Glomerular endothelial cell (primary cell): ENCODE measurements at places on chromosomes 12 and 14.
A peak's percentile ranks its signal among the peaks of the same experiment; 100 is the strongest.

- DNase-seq = no peak
Measured at GRCh38 chr12:113744802-113745395, 221.2 kb downstream of the RBM19 start.

DNA sequence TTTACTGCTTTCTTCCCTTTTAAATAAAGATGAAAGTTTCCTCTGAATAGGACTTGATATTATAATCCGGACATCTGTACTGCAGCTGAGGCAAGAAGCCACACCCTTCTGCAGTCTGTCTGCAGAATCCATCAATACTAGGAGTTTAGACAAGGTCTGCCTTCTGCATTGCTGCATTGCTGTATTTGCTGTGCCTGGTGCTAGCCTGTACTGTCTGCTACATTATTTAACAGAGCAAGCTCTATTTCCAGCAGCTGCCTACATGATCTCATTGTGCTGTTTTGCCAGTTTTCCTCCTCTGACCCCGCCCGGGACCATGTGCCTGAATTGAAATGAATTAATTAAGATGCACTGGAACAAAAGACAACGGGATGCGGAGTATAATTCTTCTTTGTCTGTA is 1.7 kb downstream of the TUBA1A start:
- no peak for DNase-seq

GRCh38 chr12:43370263-43370662 is 181.7 kb downstream of the ADAMTS20 start:
- no peak for DNase-seq

GRCh38 chr14:53622447-53622846 is 334.2 kb downstream of the BMP4 start:
- no peak for DNase-seq

DNA sequence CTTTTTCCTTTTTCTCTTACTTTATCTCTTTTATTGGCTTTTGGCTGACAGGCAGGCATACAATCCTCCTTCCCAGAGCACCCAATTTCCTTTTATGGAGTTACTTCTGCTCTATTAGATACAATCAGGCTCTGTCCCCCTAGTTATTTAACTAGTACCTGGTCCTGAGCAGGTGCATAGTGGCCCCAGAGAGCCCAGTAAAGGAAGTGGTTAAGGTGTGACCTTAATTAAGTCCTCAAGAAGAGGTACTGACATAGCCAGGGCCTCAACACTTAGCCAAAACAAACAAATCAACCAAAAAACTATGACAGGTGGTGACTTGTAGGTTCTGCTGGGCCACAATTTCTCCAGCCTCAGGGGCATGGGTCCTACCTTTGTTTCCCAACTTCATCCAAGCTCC is 82.9 kb downstream of the CCDC60 start:
- DNase-seq = no peak

DNA sequence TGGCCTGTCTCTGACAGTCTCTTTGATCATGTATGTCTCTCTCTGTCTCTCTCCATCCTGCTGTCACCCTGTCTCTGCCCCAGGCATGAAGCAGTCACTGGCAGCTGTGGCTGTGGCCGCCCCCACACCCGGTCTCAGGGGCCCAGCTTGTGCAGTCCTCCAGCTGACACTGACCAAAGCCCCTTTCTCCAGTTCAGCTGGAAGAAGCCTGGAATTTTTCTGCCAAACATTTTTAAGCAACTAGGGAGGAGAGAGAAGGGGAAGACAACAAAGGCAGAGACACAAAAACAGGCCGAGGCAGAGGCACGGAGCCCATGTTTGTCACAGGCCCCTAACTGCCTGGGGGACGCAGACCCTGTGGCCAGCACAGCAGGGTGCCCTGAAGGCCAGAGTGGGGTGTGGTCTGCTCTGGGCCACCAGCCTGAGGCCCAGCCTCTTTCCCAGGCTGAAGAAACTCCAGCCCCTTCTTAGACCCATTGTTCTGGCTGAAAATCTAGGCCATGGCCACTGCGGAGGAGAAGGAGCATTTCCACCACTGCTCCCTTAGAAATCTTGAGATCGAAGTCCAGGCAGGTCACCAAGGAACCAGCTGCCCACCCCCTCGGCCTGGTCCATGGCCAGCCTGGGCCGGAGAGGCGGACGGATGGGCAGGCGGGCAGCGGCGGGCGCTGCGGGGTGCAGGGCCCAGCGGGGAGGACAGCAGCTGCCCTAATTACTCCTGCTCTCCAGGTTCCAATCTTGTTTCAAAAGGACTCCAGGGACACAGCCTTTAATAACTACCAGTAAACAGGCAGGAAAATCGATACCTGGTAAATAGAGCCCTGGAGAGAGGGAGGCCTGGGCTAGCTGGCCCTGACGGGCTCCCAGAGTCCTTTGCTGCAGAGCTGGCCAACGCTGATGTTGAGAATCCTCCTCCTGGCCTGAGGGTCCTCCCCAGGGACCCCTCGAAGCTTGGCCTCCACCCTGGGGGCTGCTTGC is 14.9 kb downstream of the DTX1 start:
- DNase-seq = no peak

GRCh38 chr12:120562906-120563305 is 18.3 kb downstream of the POP5 start:
- DNase-seq = no peak

DNA sequence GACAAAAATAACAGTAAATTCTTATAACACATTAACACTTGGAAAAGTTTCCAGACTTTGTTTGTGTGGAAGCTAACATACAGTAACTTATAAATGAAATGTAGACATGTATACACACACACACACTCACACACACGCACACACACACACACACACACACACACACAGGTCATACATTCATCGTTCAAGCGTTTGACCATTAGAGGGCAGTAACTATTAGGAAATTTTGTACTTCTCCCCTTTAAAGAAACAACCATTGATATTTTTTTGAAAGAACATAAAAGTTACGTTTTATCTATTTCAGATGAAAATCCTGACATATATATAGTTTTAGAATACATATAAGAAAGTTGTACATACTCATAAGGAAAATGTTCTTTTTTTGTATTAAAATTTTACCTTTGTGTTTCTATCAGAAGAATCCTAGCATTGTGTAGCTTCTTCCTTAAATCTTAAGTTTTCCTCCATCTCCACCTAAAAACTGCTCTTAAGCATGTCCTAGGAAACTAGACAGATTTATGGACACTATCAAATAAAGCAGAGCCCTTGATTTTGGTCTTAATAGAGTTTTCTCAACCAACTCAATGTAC is 29.0 kb downstream of the PTPRQ start:
- peak; percentile 39 for DNase-seq

- DNase-seq = no peak
Measured at GRCh38 chr12:54054742-54055194, 1.1 kb downstream of the HOXC4 start.

DNA sequence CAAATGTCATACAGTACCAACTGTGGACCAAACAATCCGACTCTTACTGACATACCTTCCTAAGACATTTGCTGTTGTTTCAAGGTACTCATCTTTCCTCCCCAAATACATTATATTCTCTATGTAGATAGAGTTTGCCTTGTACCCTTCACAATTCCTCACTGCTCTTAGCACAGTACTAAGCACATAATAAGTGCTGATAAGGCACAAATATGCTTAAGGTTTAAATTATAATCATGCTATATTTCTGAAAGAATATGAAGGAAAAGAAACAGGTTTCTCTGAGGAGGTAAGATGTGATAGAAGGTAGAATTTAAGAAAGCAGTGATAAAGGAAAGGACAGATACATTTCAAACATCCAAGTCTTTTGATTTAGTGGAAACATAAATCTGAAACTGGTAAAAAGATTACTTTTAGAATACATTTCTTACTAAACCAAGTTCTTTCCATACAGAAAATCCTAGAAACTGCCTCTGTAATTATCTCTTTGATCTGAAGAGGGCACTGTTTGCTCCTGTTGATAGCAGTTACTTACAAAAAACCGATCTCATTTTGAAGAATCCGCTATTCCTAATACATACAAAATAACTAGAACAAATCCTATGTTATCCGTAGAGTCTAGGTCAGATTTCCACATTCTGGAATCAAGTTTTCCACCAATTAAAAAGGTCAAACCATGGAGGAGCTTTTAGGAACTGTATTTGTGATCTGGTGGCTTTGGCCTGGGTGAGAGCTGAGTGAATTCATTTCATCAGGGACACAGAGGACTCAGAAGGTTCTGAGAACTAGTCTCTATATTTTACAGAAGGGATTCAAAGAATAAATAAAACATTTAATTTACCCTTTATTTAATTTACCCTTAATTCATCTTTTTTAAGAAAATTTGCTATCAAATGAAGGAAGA is 311.9 kb downstream of the DAD1 start:
- no peak for DNase-seq

GRCh38 chr14:20179880-20180279 is 10.8 kb upstream of the OR11G2 start:
- DNase-seq = no peak

- DNase-seq = no peak
Measured at GRCh38 chr12:89379839-89380467, 27.7 kb upstream of the DUSP6 start.

GRCh38 chr14:60544659-60545058 is 35.7 kb downstream of the SIX6 start:
- no peak for DNase-seq

DNA sequence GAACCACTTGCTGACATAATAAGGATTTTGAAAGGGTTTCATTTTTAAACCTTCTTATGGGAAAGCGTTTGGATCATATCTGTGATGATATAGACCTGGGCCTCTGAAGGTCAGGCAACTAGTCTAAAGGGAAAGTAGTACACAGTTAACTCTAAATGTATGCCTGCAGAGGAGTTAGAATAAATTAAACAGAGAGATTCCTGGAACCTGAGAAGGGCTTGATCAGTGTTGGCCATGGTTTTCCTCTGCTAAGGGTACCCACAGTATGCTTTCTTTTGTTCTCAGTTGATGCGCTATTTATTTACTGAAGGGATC is 14.4 kb upstream of the POLR3B start:
- DNase-seq = no peak

- DNase-seq = no peak
Measured at GRCh38 chr12:111993292-111994150, 19.4 kb downstream of the TMEM116 start.

DNA sequence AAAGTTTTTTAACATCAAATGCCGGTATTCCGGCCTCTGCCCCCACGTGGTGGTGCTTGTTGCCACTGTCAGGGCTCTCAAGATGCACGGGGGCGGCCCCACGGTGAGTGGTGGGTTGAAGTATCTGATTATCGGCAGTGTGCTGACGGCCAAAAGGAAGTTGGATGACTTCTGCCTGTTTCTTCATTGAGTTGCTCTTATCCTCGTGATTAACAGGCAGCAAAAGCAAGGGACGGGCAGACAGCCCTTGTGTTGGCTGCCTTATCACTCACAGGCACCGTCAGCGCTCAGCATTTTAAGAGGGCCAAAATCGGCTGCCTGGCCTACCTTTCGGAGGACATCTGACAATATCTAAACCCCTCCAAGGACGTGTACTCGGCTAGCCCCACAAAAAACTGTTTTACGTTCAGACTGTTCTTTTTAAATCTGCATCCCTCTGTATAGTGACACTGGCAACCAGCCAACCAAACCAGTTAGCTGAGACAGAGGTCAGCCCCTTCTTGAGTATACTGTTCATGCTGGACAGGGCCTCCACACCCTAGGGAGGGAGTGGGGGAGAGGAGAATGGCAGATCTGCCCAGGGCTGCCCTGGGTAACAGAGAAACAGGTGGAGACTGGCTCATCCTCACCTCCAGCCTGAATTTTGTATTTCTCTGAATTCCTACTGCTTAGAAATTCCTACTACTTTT is 22.9 kb upstream of the AKAP5 start:
- DNase-seq = no peak

GRCh38 chr12:128258866-128259555 is 8.0 kb upstream of the TMEM132C start:
- no peak for DNase-seq

GRCh38 chr14:92449404-92450181 is 64.0 kb upstream of the RIN3 start:
- DNase-seq = no peak

- no peak for DNase-seq
Measured at GRCh38 chr12:94689002-94689645, 38.8 kb upstream of the TMCC3 start.

- no peak for DNase-seq
Measured at GRCh38 chr12:94736820-94737219, 86.5 kb upstream of the TMCC3 start.
